Panc1 (cell line): ENCODE measurements at places on chromosomes 11 and 22. TPM values are rescaled to one million over a fixed set of nuclear protein-coding genes. Genes with fewer than 3 reads are reported as not detected.

Gene TMA7B
- total RNA-seq: not detected

Gene CACNA1I
- 0.23 TPM for total RNA-seq

Gene IGLL1
- not detected for total RNA-seq

Gene EWSR1
- 272 TPM for total RNA-seq

Gene APLNR
- total RNA-seq: not detected

Gene METTL15
- total RNA-seq: 11.4 TPM

Gene SLC15A3
- total RNA-seq: 8.7 TPM

Gene INS
- total RNA-seq: not detected

Gene PGA5
- not detected for total RNA-seq

Gene C11orf42
- total RNA-seq: not detected

Gene GLYATL1
- not detected for total RNA-seq

Gene MPEG1
- 0.08 TPM for total RNA-seq

Gene NFAM1
- total RNA-seq: 0.41 TPM

Gene C11orf98
- total RNA-seq: 96.7 TPM

Gene DDTL
- not detected for total RNA-seq

Gene WBP2NL
- total RNA-seq: 0.44 TPM

Gene OR6A2
- total RNA-seq: 0.15 TPM

Gene CECR2
- total RNA-seq: 3.6 TPM

Gene OR5B21
- total RNA-seq: not detected

Gene CCDC89
- total RNA-seq: 1.7 TPM

Gene ZNF408
- 19.8 TPM for total RNA-seq

Gene KIRREL3
- 0.36 TPM for total RNA-seq

Gene PNPLA5
- total RNA-seq: not detected

Gene HSPA8
- total RNA-seq: 1,755 TPM

Gene PARVG
- 0.21 TPM for total RNA-seq

Gene OR52N4
- total RNA-seq: not detected

Gene OR52I1
- not detected for total RNA-seq

Gene CD6
- total RNA-seq: 1.1 TPM

Gene KRTAP5-9
- not detected for total RNA-seq

Gene OLFML1
- total RNA-seq: not detected

Gene CRYBB1
- total RNA-seq: not detected

Gene EXPH5
- total RNA-seq: 0.85 TPM

Gene TCN1
- not detected for total RNA-seq

Gene BIRC3
- 65.4 TPM for total RNA-seq

Gene PIWIL4
- 2.1 TPM for total RNA-seq

Gene C1QTNF5
- not detected for total RNA-seq

Gene L3MBTL2
- total RNA-seq: 26.6 TPM

Gene SAAL1
- 19.5 TPM for total RNA-seq

Gene ARHGAP20
- 0.05 TPM for total RNA-seq

Gene IGF2
- total RNA-seq: 14.5 TPM

Gene PYGM
- total RNA-seq: 0.39 TPM

Gene CRY2
- total RNA-seq: 14.6 TPM

Gene TSPAN32
- total RNA-seq: not detected

Gene MOV10L1
- 0.10 TPM for total RNA-seq

Gene AMPD3
- total RNA-seq: 12.5 TPM

Gene CPT1B
- total RNA-seq: 18.4 TPM

Gene SAA2
- total RNA-seq: 4.0 TPM

Gene OR4D5
- total RNA-seq: not detected

Gene AIFM3
- total RNA-seq: 2.7 TPM

Gene ZNF70
- 3.2 TPM for total RNA-seq

Gene RAB39A
- total RNA-seq: 3.3 TPM

Gene AP1B1
- 48.6 TPM for total RNA-seq

Gene TNNT3
- total RNA-seq: 0.41 TPM
